ENCODE measurements at places on chromosomes 3 and 15. TPM values are rescaled to one million over a fixed set of nuclear protein-coding genes. Genes with fewer than 3 reads are reported as not detected.
A peak's percentile ranks its signal among the peaks of the same experiment; 100 is the strongest.

Gene ABHD5
- 21.4 TPM for total RNA-seq

Gene SLC22A13
- total RNA-seq: 0.58 TPM

Gene MKRN2OS
- total RNA-seq: not detected

Gene COL7A1
- 20.0 TPM for total RNA-seq

Gene ITIH3
- total RNA-seq: 1.4 TPM

Gene BSN
- total RNA-seq: 0.48 TPM

Gene CFAP100
- not detected for total RNA-seq

Gene ATP13A5
- total RNA-seq: not detected

Gene ARGFX
- total RNA-seq: not detected

Gene A4GNT
- total RNA-seq: not detected

Gene LMAN1L
- 0.85 TPM for total RNA-seq

Gene DBR1
- 25.8 TPM for total RNA-seq

Gene DPH6
- total RNA-seq: 40.8 TPM

DNA sequence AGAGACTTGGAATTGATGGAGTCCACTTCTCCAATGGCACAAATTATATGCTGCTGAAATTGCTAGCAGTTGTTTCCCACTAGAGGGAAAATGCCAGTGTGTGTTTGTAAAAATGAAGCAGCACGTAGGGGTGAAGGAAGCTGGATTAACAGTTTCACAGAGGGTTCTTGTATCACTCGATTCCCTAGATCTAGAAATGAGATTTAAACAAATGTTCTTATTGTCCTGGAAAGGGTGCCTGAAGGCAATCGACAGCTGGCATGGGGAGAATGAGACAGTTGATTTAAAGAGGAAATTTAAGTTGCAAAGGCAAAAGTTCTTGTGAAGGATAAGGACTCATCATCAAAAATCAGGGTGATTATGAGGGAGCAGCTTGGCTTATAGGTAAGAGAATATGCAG, 234.8 kb upstream of the ARPP21 start:
- no peak for DNase-seq

GRCh38 chr15:66240240-66240794, 13.2 kb downstream of the MEGF11 start:
- DNase-seq: no peak

GRCh38 chr3:177528306-177529070, 331.2 kb upstream of the TBL1XR1 start:
- no peak for DNase-seq

DNA sequence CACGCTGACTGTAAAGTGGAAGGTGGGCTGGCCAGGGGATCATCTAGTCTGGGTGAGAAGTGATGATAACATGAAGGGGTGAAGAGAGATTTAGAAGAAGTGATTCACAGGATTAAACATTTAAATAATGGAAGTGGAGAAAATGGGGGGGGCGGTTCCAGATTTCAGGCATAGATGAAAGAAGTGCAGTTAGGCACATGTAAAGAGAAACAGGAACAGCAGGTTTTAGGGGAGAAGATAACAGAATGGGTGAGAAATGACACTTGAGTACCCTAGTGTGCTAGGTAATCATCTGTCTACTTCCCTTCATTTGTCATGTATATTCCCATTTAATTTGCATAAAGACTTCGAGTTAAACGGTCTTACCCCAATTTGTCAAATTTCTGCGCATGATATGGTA, 15.3 kb downstream of the B3GNT5 start:
- DNase-seq: no peak

- DNase-seq: no peak
These were observed 48.1 kb downstream of the RAP2B start for GRCh38 chr3:153210146-153210545.

GRCh38 chr3:8210882-8211341, 290.7 kb upstream of the LMCD1 start:
- no peak for DNase-seq

GRCh38 chr15:55060836-55061235, 135.9 kb downstream of the RSL24D1 start:
- DNase-seq: no peak

- DNase-seq: no peak
These were observed 46.8 kb downstream of the MYO5A start for GRCh38 chr15:52481915-52482314.

DNA sequence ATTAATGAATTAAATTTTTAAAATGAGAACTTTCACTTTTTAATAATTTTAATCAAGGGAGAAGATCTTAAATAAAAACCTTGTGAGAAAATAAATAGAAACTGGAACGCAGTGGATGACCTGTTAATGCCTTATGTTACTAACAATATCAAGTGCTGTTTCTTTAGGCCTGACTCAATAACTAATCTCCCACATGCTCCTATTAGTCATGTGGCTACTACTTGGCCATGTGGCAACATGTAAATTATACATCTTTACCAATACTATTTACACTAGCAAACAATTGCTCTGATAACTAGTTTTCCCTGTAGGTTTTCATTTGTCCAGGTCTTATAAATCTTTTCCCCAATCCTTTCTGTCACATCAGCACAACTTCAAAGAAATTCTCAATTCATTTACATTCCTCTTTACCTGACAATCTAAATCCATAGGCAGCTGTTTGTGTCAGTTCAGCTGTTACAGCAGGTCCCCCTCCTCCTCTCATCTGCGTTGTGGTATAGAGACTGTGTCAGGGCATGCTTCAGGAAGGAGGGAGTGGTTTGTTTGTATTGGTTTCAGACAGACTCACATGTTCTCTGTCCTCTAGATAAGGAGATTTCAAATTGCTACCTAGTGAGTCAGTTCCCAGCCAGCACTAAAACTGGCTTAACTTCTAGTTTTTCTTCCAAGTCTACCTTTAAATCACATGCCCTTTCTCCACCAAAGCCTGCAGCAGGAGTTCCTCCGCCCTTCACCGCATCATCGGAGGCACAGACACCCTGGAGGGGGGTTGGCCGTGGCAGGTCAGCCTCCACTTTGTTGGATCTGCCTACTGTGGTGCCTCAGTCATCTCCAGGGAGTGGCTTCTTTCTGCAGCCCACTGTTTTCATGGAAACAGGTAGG, 11.3 kb upstream of the C3orf52 start:
- DNase-seq: peak; percentile 67

GRCh38 chr3:123706871-123707270, 122.0 kb upstream of the HACD2 start:
- no peak for DNase-seq

- DNase-seq: no peak
These were observed 244.1 kb downstream of the CNTN3 start for GRCh38 chr3:74370342-74370741.

DNA sequence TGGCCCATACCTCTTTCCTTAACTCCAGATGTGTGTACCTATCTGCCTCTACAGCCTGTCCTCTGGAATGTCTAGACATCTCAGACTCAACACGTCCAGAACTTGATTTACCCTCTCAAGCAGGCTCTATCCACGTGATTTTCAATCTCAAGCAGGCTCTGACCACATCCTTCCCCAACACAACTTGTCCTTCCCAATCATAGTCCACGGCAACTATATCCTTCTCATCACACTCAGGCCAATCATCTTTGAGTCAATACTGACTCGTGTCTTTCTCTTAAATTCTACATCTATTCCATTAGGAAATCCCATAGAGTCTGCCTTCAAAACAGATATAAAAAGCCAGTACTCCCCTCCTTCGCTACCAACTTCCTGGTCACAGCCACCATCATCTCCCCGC, 70.4 kb downstream of the FOXP1 start:
- DNase-seq: no peak

GRCh38 chr15:101288905-101289513, 6.0 kb downstream of the SNRPA1 start:
- DNase-seq: no peak

DNA sequence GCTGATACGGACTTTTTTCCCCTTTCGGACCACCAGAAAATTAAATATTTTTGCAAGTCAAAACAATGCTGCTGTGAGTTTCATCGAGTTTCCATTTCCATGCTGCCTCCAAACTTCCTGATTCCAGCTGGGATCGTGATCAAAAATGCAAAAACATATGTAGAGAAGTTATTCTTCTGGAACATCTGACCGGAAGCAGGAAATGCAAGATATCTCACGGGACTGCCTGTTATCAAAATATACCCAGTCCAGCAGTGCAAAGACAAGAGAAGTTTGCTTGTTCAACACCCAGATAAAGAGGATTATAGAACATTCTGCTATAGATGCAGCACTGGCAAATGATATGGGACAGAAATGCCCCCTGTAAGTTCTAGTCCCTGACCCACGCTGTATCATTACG, 726.7 kb upstream of the NR2F2 start:
- DNase-seq: peak; percentile 43

- DNase-seq: no peak
These were observed 7.3 kb downstream of the NEK4 start for GRCh38 chr3:52763466-52763865.

DNA sequence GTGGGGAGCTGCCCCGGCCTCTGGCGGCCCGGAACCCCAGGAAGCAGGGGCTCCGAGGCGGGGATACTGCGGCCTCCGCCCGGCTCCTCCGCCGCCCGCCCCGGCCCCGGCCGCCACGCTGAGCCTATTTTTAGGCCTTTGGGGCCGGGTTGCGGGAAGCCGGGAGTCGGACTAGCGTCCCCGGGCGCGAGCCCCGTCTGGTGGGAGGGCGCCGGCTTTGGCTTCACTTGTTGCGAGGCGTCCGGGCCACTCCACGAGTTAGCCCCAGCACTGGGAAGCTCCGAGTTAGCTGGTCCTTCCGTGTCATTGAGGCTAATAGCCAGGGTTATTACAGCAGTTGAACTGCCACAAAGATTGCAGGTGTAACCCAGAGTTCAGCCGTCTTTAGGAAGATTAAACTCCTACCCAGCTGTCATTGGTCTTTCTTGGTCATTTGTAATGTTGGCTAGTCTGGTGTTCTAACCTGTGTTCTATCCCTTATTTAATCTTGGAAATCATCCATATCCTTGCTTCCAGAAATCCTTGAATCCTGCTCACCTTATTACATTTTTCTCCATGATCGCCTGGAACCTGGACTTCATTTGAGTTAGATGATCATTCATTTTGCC, 791 bp downstream of the GYG1 start:
- no peak for DNase-seq

- DNase-seq: no peak
These were observed 4.7 kb downstream of the ZSCAN2 start for GRCh38 chr15:84605554-84605882.

GRCh38 chr3:52422669-52423068, 22.2 kb downstream of the SEMA3G start:
- no peak for DNase-seq

- DNase-seq: no peak
These were observed 78.7 kb upstream of the GCNT3 start for GRCh38 chr15:59532770-59533379.

GRCh38 chr15:78351539-78351938, 11.4 kb downstream of the CRABP1 start:
- no peak for DNase-seq

GRCh38 chr15:61479613-61480012, 250.5 kb upstream of the RORA start:
- no peak for DNase-seq

GRCh38 chr3:52846432-52846965, 11.7 kb upstream of the MUSTN1 start:
- DNase-seq: no peak

GRCh38 chr3:197317250-197317963, 19.0 kb upstream of the DLG1 start:
- no peak for DNase-seq

- DNase-seq: no peak
These were observed 48.9 kb downstream of the SSUH2 start for GRCh38 chr3:8595695-8596115.

DNA sequence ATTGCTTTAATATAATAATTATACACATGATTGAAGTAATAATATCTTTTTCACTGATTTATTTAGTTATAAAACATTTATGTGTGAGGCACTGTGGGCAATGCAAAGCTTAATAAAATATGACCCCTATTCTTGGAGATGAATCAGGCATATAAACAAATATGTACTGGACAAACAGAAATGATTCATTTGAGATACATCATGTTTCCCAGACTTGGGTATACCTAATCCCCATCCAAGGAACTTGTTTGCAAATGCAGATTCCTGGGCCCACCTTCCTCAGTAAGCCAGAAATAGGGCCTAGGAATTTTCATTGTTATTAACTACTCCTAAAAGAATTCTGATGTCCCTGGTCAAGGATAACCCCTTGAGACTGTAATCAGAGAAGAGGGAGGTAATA, 184.2 kb downstream of the CHL1 start:
- no peak for DNase-seq

GRCh38 chr3:89504432-89504831, 397.0 kb downstream of the EPHA3 start:
- no peak for DNase-seq

DNA sequence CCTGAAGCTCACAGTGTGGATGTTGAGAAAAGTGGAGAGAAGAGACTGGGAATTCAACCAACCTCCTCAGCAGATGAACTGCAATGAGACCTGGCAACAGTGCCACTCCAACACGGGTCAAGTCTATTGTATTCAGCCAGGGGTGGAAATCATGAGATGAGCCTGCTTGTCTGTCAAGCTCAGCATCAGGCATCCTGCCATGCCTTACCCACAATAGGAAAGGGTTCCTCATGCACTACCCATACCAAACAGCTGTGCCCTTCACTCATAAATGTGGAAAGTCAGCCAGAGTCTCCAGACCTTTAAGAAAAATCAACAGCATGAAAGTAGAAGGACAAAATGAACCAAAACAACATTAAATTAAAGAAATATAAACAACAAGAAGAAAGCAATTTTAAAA, 542.1 kb downstream of the EPHB1 start:
- no peak for DNase-seq

GRCh38 chr3:101379658-101380376, 59.4 kb upstream of the IMPG2 start:
- no peak for DNase-seq

- DNase-seq: no peak
These were observed 22.9 kb downstream of the SIAH2 start for GRCh38 chr3:150739877-150740645.

DNA sequence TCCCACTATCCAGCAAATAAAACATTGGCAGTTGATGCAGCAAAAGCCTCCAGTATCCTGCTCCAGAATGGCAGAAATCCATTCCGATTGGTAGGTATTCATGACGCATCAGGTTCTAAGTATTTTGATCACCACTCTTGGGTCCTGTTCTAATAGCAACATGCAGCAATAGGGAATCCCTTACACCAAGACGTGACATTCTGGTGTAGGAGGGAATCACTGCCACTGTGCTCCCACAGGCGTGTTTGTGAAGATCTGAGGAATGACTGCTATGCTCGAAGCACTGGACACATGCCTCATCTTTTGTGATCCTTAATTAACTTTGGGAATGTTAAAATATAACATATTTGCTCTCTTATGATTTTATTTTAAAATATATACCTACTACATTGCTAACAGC, 552.9 kb downstream of the MECOM start:
- DNase-seq: no peak
